G401 (cell line): ENCODE measurements at places on chromosomes 2 and 18. TPM values are rescaled to one million over a fixed set of nuclear protein-coding genes. Genes with fewer than 3 reads are reported as not detected.

- DNase-seq, result no peak
Observed at GRCh38 chr2:201986463-201986735, 47.3 kb upstream of the FZD7 start.

DNA sequence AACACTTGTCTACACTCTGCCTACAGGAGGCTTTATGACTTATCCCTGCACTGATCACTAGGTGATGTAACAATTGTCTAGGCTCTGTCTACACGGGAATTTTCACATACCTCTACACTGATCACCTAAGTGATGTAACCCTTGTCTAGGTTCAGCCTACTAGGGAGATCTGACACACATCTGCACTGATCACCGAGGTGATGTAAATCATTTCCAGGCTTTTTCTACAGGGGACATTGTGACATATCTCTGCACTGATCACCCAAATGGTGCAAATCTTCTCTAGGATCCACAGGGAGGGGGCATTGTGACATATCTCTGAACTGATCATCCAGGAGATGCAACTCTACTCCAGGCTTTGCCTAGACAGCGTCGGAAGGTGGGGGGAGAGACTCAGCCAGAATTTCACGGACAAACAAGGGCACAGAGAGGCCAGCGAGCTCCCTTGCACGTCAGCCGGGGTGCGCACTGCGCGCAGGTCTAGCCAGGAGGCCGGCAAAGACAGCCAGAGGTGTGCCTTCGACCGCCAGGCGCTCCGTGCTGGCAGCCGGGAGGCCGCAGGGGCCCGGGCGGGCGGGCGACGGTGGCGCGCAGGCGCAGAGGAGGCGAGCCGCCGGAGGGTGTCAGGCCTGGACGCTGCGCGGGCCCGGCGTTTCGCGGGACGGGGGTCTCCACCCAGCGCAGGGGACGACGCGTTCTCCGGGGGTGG is 46.9 kb upstream of the USP14 start:
- DNase-seq, result peak; percentile 63

DNA sequence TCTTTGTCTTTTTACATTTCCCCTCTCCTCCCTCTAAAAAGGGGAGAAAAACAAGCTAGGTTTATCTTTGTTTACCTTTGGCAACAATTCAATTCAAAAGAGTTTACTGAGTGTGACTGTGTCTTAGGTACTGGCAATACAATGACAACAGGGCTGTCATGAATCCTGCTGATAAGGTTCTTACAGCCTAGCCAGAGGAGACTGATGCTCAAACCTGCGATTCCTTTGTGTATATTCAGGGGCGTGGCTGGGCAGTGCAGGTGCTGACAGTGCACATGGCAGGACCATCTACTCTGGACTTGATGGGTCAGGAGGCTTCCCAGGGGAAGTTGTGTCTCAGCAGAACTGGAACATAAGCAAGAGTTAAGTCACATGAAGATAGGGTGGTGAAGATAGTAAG is 23.2 kb upstream of the TTN start:
- DNase-seq, result no peak

DNA sequence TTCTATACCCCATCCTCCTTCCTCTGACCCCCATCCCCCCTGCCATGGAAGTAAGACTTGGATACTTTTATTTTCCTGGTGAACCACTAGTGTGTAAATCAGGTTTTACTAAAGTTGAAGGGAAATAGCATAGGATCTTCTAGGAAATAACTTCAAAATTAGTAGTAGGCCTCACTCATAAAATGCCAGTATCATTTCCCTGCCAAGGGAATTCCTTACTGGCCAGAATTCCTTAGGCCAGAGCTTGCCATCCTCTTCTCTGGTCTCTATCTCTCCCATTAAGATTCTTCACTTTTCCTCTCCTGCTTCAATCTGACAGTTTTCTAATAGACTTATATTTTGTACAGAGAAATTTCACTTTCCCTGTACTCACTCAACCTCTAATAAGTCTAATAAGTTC is 322.8 kb upstream of the TANK start:
- no peak for DNase-seq

- DNase-seq, result no peak
Observed at GRCh38 chr2:224594840-224595239, 9.7 kb upstream of the CUL3 start.

DNA sequence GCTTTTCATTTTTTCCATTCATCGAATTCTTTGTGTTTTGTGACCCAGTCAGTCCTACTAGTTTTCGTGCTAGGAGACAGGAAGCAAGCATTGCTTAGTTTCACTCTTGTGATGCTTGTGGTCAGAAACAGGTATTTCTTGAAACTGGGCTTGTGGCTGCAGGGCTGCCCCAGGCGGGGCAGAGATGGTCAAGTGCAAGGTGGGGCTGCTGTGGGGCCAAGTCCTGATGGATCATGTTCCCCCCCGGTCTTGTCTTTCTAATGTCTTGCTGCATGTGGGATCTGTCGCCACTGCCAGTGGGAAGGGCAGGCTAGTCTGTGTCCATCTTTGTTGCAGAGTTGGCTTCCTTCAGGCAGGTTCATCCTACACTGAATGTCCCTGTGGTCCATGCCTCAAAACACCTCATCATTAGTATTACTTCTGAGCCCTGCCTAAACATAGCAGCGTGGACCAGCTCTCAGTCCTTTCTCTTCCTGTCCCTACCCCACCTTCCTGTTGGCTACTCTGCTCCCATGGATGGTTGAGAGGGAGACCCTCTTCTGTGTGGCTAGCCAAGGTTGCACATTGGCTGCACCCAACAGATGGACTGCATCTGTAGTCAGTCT is 38.7 kb downstream of the INPP4A start:
- DNase-seq, result no peak

- no peak for DNase-seq
Observed at GRCh38 chr2:150168595-150169236, 318.8 kb downstream of the RND3 start.

DNA sequence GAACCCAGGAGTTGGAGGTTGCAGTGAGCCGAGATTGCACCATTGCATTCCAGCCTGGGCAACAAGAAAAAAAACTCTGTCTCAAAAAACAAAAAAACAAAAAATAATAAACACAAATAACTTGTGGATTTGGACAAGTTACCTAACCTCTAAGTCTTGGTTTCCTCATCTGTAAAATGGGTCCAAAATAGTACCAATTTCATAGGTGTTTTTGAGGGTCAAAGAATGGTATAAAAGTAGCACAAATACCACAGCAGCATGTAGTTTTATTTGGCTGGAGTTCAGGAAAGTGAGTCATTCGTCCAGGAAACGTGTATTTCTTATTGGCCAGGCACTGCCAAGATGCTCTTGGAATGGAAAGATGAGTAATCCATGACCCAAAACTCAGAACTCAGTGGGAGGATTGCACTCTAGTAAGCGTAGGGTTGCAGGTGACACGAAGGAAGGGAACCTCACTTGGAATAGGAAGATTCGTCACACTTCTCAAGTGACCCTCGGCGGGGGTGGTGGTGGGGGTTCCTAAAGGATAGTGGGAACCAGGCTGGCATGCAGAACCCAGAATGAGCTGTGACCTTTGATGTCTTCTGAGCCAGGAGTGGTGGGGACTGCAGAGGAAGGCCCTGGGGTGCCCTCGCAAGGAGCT is 24.4 kb downstream of the GRHL1 start:
- no peak for DNase-seq

DNA sequence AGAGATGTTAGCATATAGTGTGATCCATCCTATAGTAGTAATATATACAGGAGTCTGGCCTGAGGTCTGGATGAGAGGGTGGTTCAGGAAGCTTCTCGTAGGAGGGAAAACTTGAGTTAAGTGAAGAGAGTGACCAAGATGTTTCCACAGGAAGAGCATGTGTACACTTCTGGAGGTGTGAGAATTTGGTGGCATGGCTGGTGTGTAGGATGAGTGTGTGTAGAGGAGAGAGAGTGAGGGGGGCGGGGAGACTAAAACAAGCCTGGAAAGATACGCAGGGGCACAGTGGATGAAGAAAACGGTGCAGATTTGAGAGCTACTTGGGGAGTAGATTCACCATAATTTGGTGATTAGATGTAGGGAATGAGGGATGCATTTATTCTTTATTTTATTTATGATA is 43.5 kb upstream of the CTLA4 start:
- DNase-seq, result no peak

- no peak for DNase-seq
Observed at GRCh38 chr2:217978536-217979150, 24.2 kb downstream of the TNS1 start.

DNA sequence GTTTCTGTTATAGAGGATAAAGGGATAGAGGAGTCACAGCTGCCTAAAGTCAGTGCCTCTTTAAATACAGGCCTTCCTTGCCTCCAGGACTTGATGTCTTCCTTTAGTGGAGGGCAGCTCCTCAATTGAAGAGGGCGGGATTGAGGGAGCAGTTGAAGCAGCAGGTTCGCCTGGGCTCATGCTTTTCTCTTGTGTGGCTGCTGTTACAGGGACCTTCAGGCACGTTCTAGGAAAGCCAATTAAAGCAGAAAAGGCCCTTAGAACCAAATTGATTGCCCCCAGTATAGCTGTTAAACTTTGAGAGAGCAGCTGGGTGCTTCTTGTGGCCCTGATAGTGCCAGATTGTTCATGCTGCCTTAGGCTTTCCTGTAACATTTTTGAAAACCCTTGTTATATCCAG is 42.0 kb upstream of the LTBP1 start:
- no peak for DNase-seq

DNA sequence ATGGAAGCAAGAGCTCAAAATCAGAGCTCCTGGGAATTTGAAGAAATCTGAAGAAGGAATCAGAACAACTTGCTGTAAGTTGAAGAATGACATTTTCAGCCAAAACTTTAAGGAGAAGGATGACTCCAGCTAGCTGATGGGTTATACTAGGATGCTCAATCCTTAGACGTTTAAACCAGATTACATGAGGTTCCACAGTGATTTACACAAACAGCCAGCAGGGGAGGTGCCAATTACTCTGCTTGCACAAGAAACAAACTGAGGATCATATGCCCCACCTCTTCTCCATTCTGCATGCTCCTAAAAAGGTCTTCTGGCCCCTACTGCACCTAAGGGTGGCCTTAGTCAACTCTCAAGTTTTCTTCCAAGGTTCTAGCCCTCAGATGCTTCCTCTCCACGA is 47.9 kb upstream of the PCBP1 start:
- no peak for DNase-seq

DNA sequence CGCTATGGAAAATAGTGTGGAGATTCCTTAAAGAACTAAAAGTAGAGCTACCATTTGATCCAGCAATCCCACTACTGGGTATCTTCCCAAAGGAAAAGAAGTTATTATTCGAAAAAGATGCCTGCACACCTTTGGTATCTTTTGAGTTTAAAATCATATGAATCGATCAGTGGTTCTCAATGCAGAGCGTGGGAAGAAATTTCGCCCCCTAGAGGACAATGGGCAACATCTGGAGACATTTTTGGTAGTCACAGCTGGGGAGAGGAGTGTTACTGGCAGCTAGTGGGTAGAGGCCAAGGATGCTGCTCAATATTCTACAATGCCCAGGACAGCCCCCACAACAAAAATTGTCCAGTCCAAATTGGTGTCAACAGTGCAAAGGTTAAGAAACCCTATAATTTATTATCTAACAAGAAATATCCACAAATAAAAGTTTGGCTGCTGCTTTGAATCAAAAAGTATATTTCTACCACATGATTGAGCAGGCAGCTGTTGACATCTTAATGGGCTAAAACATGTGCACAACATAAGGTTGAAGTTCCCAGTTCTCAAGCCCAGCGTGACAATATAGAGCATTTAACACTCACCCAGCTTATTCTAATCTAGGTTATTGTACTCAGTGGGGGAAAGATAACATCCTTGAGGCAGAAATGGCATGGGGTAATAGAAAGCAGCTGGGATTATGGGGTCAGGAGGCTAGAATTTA is 425.7 kb downstream of the LRATD1 start:
- no peak for DNase-seq

- no peak for DNase-seq
Observed at GRCh38 chr2:78718473-78718872, 307.0 kb upstream of the REG3G start.

- DNase-seq, result no peak
Observed at GRCh38 chr18:49907346-49907929, 94.1 kb upstream of the ACAA2 start.

The TBR1 gene
- total RNA-seq, result not detected in 2 replicates

The TP53I3 gene
- 47.6 and 66.0 TPM in 2 replicates for total RNA-seq

The SALL3 gene
- not detected in 2 replicates for total RNA-seq

The C2orf15 gene
- 2.4 TPM in 1 of 2 replicates, not detected in the other for total RNA-seq

The PDE11A gene
- total RNA-seq, result 2.6 and 3.2 TPM in 2 replicates

The C2orf66 gene
- not detected in 2 replicates for total RNA-seq
